Hair follicular keratinocyte (primary cell): ENCODE measurements at places on chromosomes 3 and 15. TPM values are rescaled to one million over a fixed set of nuclear protein-coding genes. Genes with fewer than 3 reads are reported as not detected.

CHCHD6 gene
- total RNA-seq, result 28.0 and 39.1 TPM in 2 replicates

SATB1 gene
- total RNA-seq, result 5.6 and 11.5 TPM in 2 replicates

ALDH1L1 gene
- total RNA-seq, result 0.08 and 0.11 TPM in 2 replicates

CHDH gene
- 0.04 and 0.08 TPM in 2 replicates for total RNA-seq

IL12A gene
- 0.23 and 0.42 TPM in 2 replicates for total RNA-seq

SLC22A13 gene
- total RNA-seq, result not detected in 2 replicates

CP gene
- not detected in 2 replicates for total RNA-seq

DAZL gene
- not detected in 2 replicates for total RNA-seq

C3orf85 gene
- total RNA-seq, result not detected in 2 replicates

HRH1 gene
- 7.3 and 9.4 TPM in 2 replicates for total RNA-seq

RGMA gene
- total RNA-seq, result 0.55 and 1.1 TPM in 2 replicates

PDE8A gene
- 12.3 and 13.9 TPM in 2 replicates for total RNA-seq

CIB2 gene
- 9.7 and 15.2 TPM in 2 replicates for total RNA-seq

SLC9C1 gene
- total RNA-seq, result not detected in 2 replicates

SLC12A1 gene
- not detected in 2 replicates for total RNA-seq

TJP1 gene
- 37.3 and 49.3 TPM in 2 replicates for total RNA-seq

GPR160 gene
- 0.23 and 1.0 TPM in 2 replicates for total RNA-seq

PLCH1 gene
- total RNA-seq, result not detected in 2 replicates

SERPINI2 gene
- not detected in 2 replicates for total RNA-seq

CIP2A gene
- 9.2 and 21.3 TPM in 2 replicates for total RNA-seq

OR5H15 gene
- not detected in 2 replicates for total RNA-seq

ALG1L2 gene
- total RNA-seq, result not detected in 2 replicates

THUMPD3 gene
- 26.7 and 31.0 TPM in 2 replicates for total RNA-seq

GJD2 gene
- total RNA-seq, result not detected in 2 replicates

CHRD gene
- total RNA-seq, result not detected in 2 replicates

SLC2A2 gene
- not detected in 2 replicates for total RNA-seq

HERC2 gene
- total RNA-seq, result 23.8 and 25.5 TPM in 2 replicates

MNS1 gene
- total RNA-seq, result 0.39 and 1.1 TPM in 2 replicates

USP4 gene
- 8.3 and 10.0 TPM in 2 replicates for total RNA-seq

CD80 gene
- not detected in 2 replicates for total RNA-seq

SLC28A1 gene
- not detected in 2 replicates for total RNA-seq

ZDHHC23 gene
- 0.87 and 2.4 TPM in 2 replicates for total RNA-seq

TUSC7 gene
- total RNA-seq, result not detected in 2 replicates

KLHDC8B gene
- 20.1 and 28.8 TPM in 2 replicates for total RNA-seq

SLC24A5 gene
- total RNA-seq, result not detected in 2 replicates

BMF gene
- 0.04 and 0.08 TPM in 2 replicates for total RNA-seq

ADAMTS7 gene
- total RNA-seq, result 0.76 and 1.0 TPM in 2 replicates

SH2D7 gene
- not detected in 2 replicates for total RNA-seq

LCTL gene
- not detected in 2 replicates for total RNA-seq

SYNPR gene
- not detected in 2 replicates for total RNA-seq
